ENCODE measurements at places on chromosomes 5 and 9.
A peak's percentile ranks its signal among the peaks of the same experiment; 100 is the strongest.

DNA sequence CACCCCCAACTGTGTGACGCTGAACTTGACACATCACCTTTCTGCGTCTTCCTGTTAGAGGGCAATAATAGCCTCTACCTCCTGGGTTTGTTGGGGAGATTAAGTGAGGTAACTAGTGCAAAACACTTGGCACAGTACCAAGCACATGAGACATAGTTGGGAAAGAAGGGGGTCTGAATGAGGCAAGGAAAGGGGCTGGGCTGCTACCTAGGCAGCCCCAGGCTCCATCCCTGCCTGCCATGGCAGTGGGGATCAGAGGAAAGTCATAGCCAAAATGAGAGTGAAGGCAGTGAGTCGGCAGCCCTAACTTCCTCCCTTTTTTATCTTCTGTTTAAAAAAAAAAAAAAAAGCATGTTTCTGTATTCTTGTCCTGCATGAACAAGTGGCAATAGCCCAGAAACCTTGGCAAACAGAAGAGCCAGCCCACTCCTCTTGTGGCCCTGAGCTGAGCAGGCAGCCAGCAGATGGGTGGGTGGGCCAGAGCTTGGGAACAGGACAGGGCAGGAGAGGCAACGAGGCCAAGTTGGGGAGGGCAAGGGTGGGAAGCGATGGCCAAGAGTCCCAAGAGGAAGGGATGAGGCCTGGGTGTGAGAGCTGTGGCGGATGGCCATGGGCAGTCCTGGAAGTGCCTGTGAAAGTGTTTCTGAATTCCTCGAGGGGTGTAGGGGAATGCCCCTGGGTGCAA is 11.4 kb downstream of the CAMK2A start:
- no peak for DNase-seq
- H3K27ac ChIP-seq = no peak overlapping the region
- H3K36me3 ChIP-seq = no peaks in the 10 kb centered on the region

- H3K4me3 ChIP-seq = no peak overlapping the region
- peaks cover 5% of the 10 kb centered on the region for H3K4me1 ChIP-seq
- H3K36me3 ChIP-seq = no peaks in the 10 kb centered on the region
- H3K27ac ChIP-seq = no peak overlapping the region
Measured at GRCh38 chr9:124498040-124498439, 9.2 kb downstream of the NR5A1 start.

- no peak overlapping the region for H3K4me3 ChIP-seq
- H3K27me3 ChIP-seq = no peaks in the 10 kb centered on the region
- H3K36me3 ChIP-seq = no peaks in the 10 kb centered on the region
- no peaks in the 10 kb centered on the region for H3K4me1 ChIP-seq
- no peak for DNase-seq
Measured at GRCh38 chr5:137361280-137361679, 137.8 kb downstream of the SPOCK1 start.

DNA sequence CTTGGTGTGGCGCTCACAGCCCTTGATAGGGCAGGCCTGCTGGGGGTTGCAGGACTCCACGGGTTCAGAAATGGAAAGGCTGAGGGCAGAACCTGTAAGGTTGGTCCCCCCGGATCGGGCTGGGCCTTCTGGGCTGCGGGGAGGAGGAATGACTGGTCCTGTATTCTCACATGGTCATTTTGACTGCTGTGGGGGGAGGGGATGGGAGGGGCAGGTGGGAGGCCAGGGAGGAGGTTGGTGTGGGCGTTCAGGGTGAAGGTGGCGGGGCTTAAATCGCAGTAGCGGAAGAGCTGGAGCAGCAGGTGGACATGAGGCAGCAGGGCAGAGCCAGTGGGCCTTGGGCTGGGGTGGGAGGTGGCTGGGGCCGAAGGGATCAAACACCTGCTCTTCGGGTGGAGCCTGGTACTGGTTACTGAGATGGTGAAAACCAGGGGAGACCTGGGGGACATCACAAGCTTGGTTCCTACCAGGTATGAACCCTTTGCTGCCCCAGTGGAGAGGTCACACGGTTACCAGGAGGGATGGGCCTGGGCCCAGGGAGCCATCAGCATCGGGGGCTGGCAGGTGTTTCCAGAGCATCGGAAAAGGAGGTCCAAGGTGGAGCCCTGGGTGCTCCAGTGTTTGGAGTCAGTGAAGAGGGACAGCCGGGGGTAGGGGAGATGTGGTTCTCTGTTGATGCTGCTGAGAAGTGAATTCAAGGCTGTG is 1.8 kb downstream of the MRPS2 start:
- DNase-seq = no peak
- peak overlapping the region; percentile 91 for H3K4me3 ChIP-seq
- H3K27me3 ChIP-seq = peaks cover 12% of the 10 kb centered on the region
- H3K27ac ChIP-seq = no peak overlapping the region

DNA sequence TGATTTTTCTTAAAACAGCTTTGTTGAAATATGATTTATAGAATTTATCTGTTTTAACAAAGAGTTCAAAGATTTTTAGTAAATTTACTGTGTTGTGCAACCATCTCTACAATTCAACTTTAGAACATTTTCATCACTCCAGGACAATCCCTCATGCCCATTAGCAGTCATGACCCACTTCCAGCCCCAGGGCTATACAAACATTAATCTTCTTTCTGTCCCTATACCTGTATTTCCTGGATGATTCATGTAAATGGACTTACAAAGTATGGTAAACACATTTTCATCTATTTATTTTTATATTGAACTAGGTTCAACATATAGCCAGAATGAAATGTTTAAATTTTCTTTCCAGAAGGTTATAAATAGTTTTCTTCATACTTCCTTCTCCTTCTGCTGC is 127.8 kb upstream of the CCDC180 start:
- no peaks in the 10 kb centered on the region for H3K36me3 ChIP-seq
- no peak for DNase-seq
- no peak overlapping the region for H3K27ac ChIP-seq
- no peaks in the 10 kb centered on the region for H3K4me1 ChIP-seq
- H3K27me3 ChIP-seq = no peaks in the 10 kb centered on the region

DNA sequence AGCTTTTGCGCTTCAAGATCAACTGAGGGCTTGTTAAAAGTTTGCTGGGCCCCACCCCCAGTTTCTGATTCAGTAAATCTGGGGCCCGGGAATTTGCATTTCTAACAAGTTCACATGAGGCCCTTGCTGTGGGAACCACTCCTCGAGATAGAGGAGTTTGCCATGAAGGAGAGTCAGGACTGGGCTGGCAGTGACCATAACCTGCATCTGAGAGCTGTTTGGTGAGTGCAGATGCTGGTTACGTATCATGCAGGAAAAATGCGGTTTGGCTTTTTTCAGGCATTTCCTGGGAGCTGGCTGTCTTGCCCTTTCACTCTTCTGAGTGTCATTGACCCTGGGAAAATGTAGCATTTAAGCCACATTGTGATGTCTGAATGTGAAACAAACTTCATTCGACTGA is 9.4 kb upstream of the ANGPTL2 start:
- H3K4me3 ChIP-seq = no peak overlapping the region
- H3K27me3 ChIP-seq = no peaks in the 10 kb centered on the region
- no peak overlapping the region for H3K27ac ChIP-seq
- H3K4me1 ChIP-seq = peaks cover 14% of the 10 kb centered on the region
- no peaks in the 10 kb centered on the region for H3K36me3 ChIP-seq

- no peak overlapping the region for H3K4me3 ChIP-seq
- peak; percentile 77 for DNase-seq
- peaks cover 52% of the 10 kb centered on the region for H3K27me3 ChIP-seq
- H3K36me3 ChIP-seq = no peaks in the 10 kb centered on the region
- H3K27ac ChIP-seq = no peak overlapping the region
- H3K4me1 ChIP-seq = peaks cover 22% of the 10 kb centered on the region
Measured at GRCh38 chr5:152051499-152052454, 127.1 kb upstream of the GLRA1 start.

GRCh38 chr9:108994695-108995094 is 18.6 kb downstream of the CTNNAL1 start:
- H3K4me1 ChIP-seq = peaks cover 6% of the 10 kb centered on the region
- H3K27me3 ChIP-seq = no peaks in the 10 kb centered on the region
- peaks cover 9% of the 10 kb centered on the region for H3K36me3 ChIP-seq
- no peak overlapping the region for H3K4me3 ChIP-seq

DNA sequence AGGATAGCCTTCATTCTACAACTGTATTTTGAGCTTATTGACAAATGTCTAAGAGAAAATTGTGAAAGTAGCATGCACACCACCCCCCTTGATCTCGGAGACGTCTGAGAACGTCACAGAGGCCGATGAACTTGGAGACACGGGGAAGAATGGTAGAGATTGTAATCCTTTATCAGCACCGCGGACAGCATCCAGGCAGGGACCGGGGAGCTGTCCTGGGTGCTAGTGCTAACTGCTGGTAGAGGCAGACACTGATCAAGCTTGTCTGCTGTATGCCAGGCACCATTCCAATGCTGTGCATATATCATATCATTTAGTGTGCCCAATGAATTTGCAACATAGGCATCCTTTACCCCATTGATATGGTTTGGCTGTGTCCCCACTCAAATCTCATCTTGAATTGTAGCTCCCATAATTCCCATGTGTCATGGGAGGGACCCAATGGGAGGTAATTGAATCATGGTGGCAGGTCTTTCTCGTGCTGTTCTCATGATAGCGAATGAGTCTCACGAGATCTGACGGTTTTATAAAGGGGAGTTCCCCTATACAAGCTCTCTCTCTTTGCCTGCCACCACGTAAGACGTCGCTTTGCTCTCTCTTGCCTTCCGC is 98.8 kb downstream of the LHX2 start:
- no peak overlapping the region for H3K27ac ChIP-seq
- H3K4me3 ChIP-seq = no peak overlapping the region
- H3K4me1 ChIP-seq = no peaks in the 10 kb centered on the region
- no peaks in the 10 kb centered on the region for H3K36me3 ChIP-seq
- DNase-seq = peak; percentile 91

DNA sequence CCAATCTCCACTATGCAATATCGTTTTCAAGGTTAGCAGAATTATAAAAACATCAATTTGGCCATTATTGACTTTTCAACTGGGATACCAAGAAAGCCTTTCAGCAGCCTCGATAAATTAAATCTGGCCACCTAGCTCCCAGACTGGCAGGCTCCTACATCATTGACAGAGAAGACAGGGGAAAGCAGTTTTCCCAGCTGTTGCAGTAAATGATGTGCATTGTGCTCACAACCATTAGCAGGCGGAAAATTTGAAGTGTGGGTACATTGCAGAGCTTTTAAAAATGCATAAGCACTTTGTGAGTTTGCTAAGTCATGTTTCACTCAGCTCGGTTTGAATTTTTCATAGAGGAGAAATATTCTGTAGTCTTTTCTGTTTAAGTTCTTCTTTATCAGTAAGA is 297.9 kb downstream of the KCTD16 start:
- H3K27me3 ChIP-seq = no peaks in the 10 kb centered on the region
- no peak overlapping the region for H3K27ac ChIP-seq
- no peaks in the 10 kb centered on the region for H3K36me3 ChIP-seq
- DNase-seq = no peak
- no peak overlapping the region for H3K4me3 ChIP-seq

GRCh38 chr9:124045076-124045829 is 33.7 kb downstream of the LHX2 start:
- H3K4me1 ChIP-seq = peaks cover 9% of the 10 kb centered on the region
- H3K36me3 ChIP-seq = no peaks in the 10 kb centered on the region
- peak overlapping the region; percentile 45 for H3K4me3 ChIP-seq
- DNase-seq = peak; percentile 62
- H3K27ac ChIP-seq = no peak overlapping the region
- peaks cover 79% of the 10 kb centered on the region for H3K27me3 ChIP-seq

DNA sequence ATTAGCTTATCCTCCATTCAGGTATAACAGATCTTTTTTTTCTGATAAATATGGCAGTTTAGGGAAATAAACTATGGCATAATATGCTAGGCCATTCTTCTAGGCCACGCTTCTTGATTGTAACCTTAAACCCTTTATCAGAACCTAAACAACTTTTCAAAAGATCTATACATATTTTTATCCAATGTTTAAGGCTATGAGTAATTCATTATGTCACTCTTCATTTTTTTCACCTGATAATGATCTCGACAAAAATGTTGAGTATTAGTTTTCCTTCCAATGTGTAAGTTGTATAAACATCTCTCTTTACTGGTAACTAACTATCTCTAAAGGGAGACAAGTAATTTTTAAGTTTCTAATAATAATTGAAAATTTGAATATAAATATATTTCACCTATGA is 2.4 kb upstream of the PCDHB4 start:
- H3K27ac ChIP-seq = no peak overlapping the region
- H3K27me3 ChIP-seq = no peaks in the 10 kb centered on the region
- H3K4me3 ChIP-seq = no peak overlapping the region
- peaks cover 21% of the 10 kb centered on the region for H3K36me3 ChIP-seq

DNA sequence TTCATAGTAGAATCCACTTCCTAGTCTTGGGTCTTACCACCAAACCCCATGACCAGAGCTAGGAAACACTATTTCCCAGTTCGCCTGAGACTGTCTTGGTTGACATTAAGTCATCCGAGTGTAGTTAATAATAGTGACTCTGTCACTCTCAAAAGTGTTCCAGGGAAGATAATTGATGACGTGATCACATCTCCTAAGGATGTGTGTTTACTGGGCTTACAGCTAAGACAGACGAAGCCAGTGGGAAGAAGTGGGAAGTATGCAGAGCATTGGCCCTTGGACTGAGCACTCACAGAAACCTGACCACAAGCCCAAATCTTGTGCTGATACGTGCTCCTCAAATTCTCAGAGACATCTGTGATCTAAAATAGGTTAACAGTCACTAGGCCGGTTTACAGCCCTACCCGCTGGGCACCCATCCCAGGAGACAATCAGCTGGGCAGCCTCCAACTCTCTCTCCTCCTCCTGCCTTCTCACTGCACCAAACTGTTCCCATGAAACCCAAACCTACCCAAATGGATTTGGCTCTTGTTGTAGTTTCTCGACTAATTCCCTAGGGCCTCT is 316.6 kb downstream of the TLE1 start:
- no peak overlapping the region for H3K4me3 ChIP-seq
- no peaks in the 10 kb centered on the region for H3K27me3 ChIP-seq
- H3K27ac ChIP-seq = peak overlapping the region; percentile 93
- peak; percentile 35 for DNase-seq
- no peaks in the 10 kb centered on the region for H3K36me3 ChIP-seq

GRCh38 chr9:108854094-108854493 is 1.7 kb downstream of the ACTL7B start:
- no peak overlapping the region for H3K27ac ChIP-seq
- no peaks in the 10 kb centered on the region for H3K36me3 ChIP-seq
- no peak for DNase-seq

- peaks cover 13% of the 10 kb centered on the region for H3K4me1 ChIP-seq
- peak within 1 kb of the TSS; percentile 65 for H3K4me3 ChIP-seq
- peaks cover 25% of the 10 kb centered on the region for H3K27me3 ChIP-seq
- no peaks in the 10 kb centered on the region for H3K36me3 ChIP-seq
- no peak within 1 kb of the TSS for H3K27ac ChIP-seq
Measured at GRCh38 chr9:137222190-137223077, at the start of gene RNF208. Gene RNF208, minus strand, starts transcription at chr9:137222240. Its CDS starts 1,028 bp downstream, at chr9:137221212.

- no peak overlapping the region for H3K27ac ChIP-seq
- no peaks in the 10 kb centered on the region for H3K36me3 ChIP-seq
- DNase-seq = no peak
- no peak overlapping the region for H3K4me3 ChIP-seq
Measured at GRCh38 chr9:79208791-79209396, 362.9 kb upstream of the TLE4 start.

DNA sequence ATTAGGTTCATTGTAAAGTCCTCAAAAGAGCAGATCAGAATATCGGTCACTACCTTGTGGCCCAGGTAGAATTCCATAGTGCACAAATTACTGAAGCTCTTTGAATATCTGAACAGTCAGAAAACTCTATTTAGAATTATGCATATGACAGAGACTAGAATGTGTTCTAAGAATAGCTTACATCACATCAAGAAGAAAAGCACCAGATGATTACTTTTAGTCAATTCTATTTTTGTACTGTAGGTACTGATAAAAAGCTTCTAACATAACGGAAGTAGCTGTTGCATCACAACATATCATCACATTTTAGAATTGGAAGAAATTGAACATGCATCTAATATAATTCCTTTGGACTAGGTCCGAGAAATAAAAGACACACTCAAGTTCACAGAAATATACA is 946.6 kb upstream of the ARRDC3 start:
- no peaks in the 10 kb centered on the region for H3K27me3 ChIP-seq
- DNase-seq = no peak
- H3K27ac ChIP-seq = no peak overlapping the region
- H3K4me3 ChIP-seq = no peak overlapping the region
- no peaks in the 10 kb centered on the region for H3K4me1 ChIP-seq
